Stimulated activated CD4-positive, alpha-beta T cell treated with anti-CD3 and anti-CD28 coated beads, Interleukin-2, amount 100 ng/mL, for 48 hours (primary cell): ENCODE measurements at places on chromosomes 2 and 18.

DNA sequence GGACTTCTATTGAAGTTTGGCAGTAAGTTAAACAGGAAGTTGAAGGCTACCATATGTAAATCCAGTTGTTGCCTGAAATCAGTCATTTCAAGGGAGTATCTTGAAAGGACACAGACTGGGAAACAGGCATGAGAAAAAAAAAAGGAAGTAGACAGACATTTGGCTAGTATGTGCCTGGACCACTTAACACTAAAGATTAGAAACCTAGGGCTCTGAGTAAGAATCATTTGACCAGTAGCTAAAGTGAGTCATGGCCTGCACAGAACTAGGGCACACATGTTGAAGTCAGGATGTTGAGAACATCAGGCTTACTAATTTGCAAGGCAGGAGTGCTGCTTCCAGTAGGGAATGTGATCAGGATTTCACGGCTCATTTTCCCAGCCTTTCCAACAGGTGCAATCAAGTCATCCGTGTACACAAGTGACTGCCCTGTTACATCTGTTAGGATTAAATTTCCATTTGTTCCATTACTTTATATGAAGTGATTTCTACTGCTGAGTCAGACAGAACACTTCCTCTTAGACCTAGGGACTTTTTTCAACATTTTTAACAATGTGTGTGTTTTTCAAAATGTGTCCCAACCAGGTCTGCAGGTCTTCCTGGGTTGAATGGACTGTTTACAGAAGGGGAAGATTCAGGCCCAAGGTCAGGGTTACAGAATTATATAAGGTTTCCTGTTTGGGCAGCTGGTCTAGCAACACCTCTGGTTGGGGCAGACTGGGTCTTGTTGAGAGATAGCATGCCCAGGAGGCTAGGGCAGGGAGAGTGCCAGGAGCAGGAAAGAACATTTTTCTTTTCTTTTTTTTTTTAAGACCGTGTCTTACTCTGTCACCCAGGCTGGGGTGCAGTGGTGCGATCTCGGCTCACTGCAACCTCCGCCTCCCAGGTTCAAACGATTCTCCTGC is 145.6 kb downstream of the TGIF1 start:
- DNase-seq = no peak

- no peak for DNase-seq
Measured at GRCh38 chr18:79046522-79046921, 22.7 kb upstream of the ATP9B start.

GRCh38 chr2:73089270-73090030 is 17.9 kb upstream of the SFXN5 start:
- no peak for DNase-seq

DNA sequence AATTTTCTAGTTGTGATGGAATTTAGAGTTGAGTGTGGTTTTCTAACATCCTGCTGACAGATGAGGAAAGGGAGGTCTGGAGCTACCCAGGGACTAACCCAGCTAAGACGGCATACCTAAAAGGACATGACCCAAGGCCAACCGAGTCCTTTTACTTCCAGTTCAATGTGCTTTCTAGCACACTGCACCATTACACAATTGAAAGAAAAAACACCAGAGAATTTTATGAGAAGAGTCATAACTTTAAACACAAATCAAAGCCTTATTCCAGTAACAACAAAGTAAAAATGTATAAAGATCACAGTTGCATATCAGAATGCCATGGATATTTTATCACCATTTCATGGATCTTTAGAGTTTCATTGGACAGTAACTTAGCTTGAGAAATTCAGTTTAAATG is 480.3 kb downstream of the MEIS1 start:
- DNase-seq = no peak

DNA sequence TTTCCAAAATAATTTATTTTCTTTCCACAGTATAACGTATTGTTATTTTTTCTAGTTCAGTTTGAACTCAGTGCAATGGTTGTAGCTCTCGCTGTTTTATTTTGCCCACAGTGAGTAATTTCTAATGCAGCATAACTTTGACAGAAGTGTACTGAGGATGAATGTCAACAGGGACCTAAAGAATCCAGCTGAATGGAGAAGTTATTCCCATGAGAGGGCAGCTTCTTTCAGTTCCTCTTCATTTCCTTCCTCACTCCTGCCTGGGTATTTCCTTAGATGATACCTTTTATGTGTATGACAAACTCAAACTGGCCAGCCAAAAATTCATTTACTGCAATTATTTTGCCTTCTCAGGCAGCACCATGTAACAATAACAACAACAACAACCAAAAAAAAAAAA is 1223.1 kb upstream of the ZEB2 start:
- no peak for DNase-seq

DNA sequence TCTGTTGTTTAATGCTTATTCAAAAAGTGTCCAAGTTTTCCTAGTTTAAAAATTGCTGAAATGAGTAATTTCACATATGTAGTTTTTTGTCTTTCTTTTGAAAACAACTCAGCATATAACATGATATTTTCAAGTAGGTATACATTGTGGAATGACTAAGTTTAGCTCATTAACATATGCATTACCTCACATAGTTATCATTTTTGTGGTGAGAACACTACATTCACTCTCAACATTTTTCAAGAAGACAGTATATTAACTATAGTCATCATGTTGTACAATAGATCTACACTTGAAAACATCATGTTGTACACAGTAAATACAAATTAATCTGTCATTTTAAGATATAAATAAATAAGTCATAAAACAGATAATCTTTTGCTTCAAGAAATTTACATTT is 340.0 kb downstream of the CCDC85A start:
- no peak for DNase-seq

DNA sequence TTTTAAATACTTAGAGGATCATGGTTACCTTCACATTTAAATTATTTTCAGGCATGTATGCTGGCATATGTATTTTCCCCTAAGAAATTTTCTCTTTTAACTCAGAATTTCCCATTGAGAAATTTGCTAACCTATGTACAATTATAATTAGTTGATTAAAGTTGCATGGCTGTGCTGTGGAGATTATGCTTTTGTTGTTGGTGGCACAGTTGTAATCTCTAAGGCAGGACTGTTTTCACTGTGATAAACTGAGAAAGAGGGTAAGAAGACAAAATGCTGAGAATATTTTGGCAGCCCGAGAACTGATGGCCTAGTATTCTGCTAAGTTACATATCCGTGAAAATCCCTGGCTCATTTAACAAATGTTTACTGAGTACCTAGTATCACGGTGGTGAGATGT is 1.4 kb downstream of the VRK2 start:
- no peak for DNase-seq

- no peak for DNase-seq
Measured at GRCh38 chr18:3607309-3608098, 157.5 kb downstream of the TGIF1 start.

GRCh38 chr2:191350826-191351225 is 105.6 kb downstream of the MYO1B start:
- DNase-seq = no peak

GRCh38 chr2:212384027-212384426 is 154.6 kb downstream of the ERBB4 start:
- no peak for DNase-seq

GRCh38 chr2:28488858-28489575 is 6.8 kb upstream of the PLB1 start:
- DNase-seq = no peak

- no peak for DNase-seq
Measured at GRCh38 chr2:85674417-85674816, 6.4 kb upstream of the SFTPB start.

DNA sequence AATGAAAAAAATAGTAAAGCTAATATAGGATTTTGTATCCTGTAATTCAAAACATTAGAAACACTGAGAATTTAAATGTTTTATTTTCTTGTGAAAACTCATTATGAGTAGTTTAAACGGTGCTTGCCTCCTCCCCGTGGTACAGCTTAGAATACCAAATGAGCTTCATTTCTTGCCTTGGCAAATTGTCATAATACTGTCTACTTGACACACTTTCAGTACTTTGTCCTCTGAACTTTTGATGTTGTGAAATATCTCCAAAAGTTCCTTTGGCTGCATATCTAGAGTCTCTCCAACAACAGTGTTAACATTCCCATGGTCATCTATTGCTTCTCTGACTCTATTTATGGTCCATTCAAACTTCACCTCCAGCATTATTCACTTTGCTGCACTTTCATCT is 61.9 kb upstream of the EPB41L5 start:
- DNase-seq = no peak

DNA sequence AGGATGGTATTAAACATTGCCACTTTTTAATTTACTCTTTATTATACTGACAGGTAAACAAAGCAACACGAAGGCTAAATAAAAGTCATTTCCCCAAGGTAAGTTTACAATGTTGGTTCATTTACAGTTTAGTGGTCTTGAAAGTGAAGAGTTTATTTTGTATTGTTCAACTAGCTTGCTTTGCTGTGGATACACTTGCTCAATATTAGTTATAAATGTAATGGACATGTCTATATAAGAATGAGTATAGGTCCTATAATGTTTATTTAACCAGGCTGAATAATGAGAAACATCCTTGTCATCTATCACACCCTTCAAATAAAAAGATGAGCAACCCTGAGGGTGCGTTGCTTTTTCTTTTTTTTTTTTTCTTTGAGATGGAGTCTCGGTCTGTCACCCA is 1129.4 kb downstream of the TSN start:
- no peak for DNase-seq

GRCh38 chr2:43183743-43184142 is 42.7 kb downstream of the ZFP36L2 start:
- no peak for DNase-seq

GRCh38 chr2:67289921-67290371 is 107.2 kb upstream of the ETAA1 start:
- DNase-seq = no peak

- no peak for DNase-seq
Measured at GRCh38 chr2:43762286-43762685, 11.6 kb upstream of the DYNC2LI1 start.

- no peak for DNase-seq
Measured at GRCh38 chr2:240895656-240896388, at the start of gene MAB21L4. MAB21L4 (minus strand) TSS chr2:240896156; CDS start chr2:240895997, 159 bp downstream.

GRCh38 chr18:25831301-25831701 is 259.1 kb downstream of the SS18 start:
- no peak for DNase-seq

DNA sequence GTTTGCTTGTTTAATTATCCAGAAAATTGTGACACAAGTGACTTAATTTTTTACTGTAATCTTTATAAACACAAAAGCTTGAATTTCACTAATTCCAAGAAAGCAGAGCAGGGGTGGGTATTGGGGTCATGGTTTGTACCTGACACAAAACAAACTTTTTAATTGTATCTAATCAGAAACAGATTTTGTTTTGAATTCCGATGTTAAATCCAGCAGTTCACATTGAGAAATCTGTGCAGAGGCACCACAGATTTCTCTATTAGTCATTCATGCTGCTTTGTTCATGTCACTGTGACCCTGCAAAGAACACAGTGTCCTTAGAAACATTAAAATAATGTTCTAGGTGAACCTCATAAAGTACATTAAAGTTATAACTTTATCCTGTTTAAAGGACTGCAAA is 443.4 kb downstream of the NYAP2 start:
- no peak for DNase-seq

DNA sequence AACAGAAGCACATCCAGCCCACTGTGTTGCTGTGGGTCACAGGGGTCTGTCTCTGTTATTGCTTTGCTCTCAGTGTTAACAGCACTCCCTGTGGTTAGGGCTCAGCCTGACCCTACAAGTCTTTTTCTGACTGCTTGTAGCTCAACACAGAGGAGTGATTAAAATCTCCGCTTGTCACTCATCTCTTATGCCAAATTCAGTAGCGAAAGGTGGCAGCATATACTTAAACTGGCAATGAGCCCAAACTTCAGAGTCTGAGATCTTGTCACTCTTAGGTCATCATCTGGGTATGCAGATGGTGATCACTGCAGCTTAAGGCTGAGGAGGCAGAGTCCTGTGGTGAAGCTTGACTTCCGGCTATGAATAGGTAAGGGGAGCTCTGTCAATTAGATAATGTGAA is 63.3 kb upstream of the CSRNP3 start:
- DNase-seq = no peak

DNA sequence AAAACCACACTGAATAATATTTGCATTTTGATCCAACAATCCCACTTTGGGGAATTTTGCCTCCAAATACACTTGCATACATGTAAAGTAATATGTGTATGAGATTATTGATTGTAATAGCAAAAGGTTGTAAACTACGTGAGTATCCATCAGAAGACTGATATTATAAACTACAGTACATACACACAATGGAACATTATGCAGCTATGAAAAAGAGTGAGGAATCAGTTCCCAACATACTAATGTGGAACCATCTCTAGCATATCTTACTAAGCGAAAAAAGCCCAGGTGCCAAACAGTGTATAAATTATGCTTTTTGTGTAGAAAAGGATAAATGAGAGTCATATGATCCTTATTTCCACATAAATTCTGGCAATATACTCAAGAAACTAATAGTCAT is 16.0 kb upstream of the C2orf74 start:
- no peak for DNase-seq

GRCh38 chr2:171173087-171173486 is 12.4 kb upstream of the TLK1 start:
- DNase-seq = no peak

GRCh38 chr2:76281156-76281841 is 570.6 kb upstream of the GCFC2 start:
- DNase-seq = no peak

DNA sequence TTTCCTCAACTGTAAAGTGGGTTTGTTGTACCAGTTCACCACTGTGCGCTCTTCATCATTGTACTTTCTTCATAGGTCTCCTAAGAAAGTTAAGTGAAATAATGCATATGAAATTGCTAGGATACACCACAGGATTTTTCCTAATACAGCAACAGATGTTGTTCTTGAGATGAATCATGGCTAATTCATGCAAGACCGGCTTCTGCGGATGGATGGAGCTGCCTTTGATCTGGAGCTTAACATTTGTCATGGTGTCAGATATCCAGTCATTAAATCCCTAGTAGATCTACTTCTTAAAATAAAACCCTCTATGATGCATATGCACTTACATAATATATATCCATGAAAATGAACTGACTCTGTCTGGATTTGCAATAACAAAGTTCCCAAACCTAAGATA is 114.1 kb downstream of the COL6A3 start:
- DNase-seq = no peak

GRCh38 chr2:67309281-67309680 is 87.9 kb upstream of the ETAA1 start:
- DNase-seq = no peak

DNA sequence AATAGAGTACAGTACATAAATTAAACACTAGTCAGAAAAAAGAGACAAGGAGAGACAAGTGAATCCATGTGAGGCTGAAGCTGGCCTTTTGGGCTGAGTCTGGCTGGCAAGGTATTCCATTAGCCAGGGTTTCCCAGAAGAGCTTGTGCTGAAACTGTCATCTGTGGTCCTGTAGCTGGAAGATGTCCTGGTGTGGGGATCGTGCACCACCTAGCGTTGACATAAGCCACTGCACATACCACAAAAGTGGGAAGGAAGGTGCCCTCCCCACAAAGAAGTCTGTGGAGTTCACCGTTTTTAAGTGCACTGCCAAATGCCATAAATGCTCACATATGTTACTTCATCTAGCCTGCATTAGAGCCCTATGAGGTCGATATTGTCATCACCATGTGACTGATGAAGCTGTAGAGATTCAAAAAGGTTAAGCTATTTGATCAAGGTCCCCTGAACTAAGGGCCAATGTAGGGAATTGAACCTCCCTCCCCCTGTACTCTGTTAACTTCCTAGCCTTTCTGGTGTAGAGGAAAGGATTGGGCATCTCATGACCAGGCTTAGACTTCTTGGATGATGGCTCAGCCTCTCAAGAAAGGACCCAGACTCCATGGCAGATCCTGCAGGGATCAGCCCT is 31.9 kb upstream of the GALNT14 start:
- peak; percentile 32 for DNase-seq

GRCh38 chr2:189836644-189837043 is 52.4 kb downstream of the PMS1 start:
- DNase-seq = no peak

GRCh38 chr2:66497431-66498288 is 62.7 kb downstream of the MEIS1 start:
- DNase-seq = no peak
